PC-9 (cell line): ENCODE measurements at places on chromosomes 7 and 10. TPM values are rescaled to one million over a fixed set of nuclear protein-coding genes. Genes with fewer than 3 reads are reported as not detected.

GRCh38 chr10:88150339-88150738, 286.9 kb downstream of the PTEN start:
- no peaks in the 10 kb centered on the region for H3K27me3 ChIP-seq
- DNase-seq, result no peak
- H3K4me1 ChIP-seq, result peaks cover 16% of the 10 kb centered on the region
- no peak overlapping the region for H3K4me3 ChIP-seq
- H3K36me3 ChIP-seq, result no peaks in the 10 kb centered on the region

PROSER2 gene
- 66.6 and 87.5 TPM in 2 replicates for total RNA-seq

PDE1C gene
- 1.7 and 2.1 TPM in 2 replicates for total RNA-seq

GRCh38 chr10:31820096-31820495, 108.5 kb downstream of the ARHGAP12 start:
- H3K4me1 ChIP-seq, result no peaks in the 10 kb centered on the region
- H3K27ac ChIP-seq, result no peak overlapping the region
- H3K27me3 ChIP-seq, result no peaks in the 10 kb centered on the region

- no peaks in the 10 kb centered on the region for H3K4me1 ChIP-seq
- H3K36me3 ChIP-seq, result 0 out of 2 replicates have a peak, but pooled peaks cover 4% of the 10 kb centered on the region
- DNase-seq, result no peak
Observed at GRCh38 chr10:74585231-74586087, 240.9 kb upstream of the KAT6B start.

DNA sequence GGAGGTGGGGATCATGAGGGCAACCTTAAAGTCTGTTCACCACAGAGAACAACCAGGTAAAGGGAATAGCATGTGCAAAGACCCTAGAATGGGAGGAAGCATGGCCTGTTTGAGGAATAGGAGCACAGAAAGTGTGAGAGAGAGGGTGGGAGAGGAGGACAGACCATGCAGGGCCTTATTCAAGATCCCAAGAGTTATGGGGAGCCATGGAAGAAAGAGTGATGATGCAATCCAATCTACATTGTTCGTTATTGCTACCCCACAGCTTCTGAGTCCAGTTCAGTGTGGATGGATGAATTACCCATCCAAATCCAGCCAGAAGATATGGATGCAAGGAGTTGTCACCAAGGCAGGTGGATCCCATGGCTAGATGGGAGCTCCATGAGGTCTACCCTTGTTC, 7.8 kb upstream of the EIF4EBP2 start:
- H3K4me3 ChIP-seq, result no peak overlapping the region
- H3K36me3 ChIP-seq, result no peaks in the 10 kb centered on the region
- no peak for DNase-seq

DNA sequence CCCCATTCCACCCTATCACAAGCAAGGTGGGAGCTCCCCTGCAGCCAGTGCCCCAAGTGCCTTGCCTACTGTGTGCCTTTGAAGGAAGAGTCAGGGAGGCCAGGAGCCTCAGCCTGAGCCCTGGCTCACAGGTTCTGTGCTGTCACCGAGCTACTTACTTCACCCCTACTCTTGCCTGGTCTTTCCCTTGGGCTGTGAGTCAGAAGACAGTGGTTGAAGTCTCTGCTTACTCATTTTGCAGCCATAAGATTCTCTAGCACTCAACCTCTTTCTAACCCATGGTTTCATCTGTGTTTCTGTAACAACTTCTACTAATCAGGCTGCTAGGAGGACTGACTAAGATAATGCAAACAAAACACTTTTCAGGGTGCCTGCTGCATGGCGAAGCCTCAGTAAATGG, 114.5 kb downstream of the PLCE1 start:
- no peak overlapping the region for H3K27ac ChIP-seq
- H3K27me3 ChIP-seq, result no peaks in the 10 kb centered on the region
- no peaks in the 10 kb centered on the region for H3K36me3 ChIP-seq
- no peak for DNase-seq

GRCh38 chr7:137243741-137244140, 99.8 kb downstream of the PTN start:
- no peaks in the 10 kb centered on the region for H3K27me3 ChIP-seq
- no peak for DNase-seq
- H3K4me3 ChIP-seq, result no peak overlapping the region
- no peaks in the 10 kb centered on the region for H3K36me3 ChIP-seq
- no peaks in the 10 kb centered on the region for H3K4me1 ChIP-seq
- H3K27ac ChIP-seq, result no peak overlapping the region

DNA sequence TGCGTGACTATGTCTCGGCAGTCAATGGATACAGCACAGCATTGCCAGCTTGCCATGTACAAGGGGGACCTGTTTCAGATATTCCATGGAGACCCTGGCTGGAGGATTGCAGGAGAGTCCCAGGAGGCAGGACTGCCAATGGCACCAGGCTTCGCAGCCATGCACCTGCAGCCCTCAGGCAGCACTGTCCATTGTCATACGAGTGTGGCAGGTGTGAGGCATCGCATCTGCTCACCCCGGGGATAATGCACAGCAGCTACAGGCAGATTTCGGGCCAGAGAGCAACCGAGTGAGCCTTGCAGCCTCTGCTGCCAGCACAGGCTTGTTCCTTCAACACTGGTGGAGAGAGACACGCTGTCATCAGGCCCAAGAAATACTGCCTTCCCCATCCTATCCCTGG, 415.1 kb downstream of the PAXIP1 start:
- no peak for DNase-seq
- peaks cover 89% of the 10 kb centered on the region for H3K27me3 ChIP-seq
- H3K36me3 ChIP-seq, result no peaks in the 10 kb centered on the region
- no peak overlapping the region for H3K27ac ChIP-seq
- no peak overlapping the region for H3K4me3 ChIP-seq
- H3K4me1 ChIP-seq, result no peaks in the 10 kb centered on the region

GRCh38 chr10:122296363-122297120, 25.4 kb downstream of the BTBD16 start:
- peaks cover 41% of the 10 kb centered on the region for H3K4me1 ChIP-seq
- H3K4me3 ChIP-seq, result no peak overlapping the region
- DNase-seq, result no peak

GPR22 gene
- total RNA-seq, result not detected in 2 replicates

EIF4H gene
- total RNA-seq, result 315 and 459 TPM in 2 replicates

NEUROG3 gene
- not detected in 2 replicates for total RNA-seq

GRCh38 chr7:24630596-24630995, 57.3 kb downstream of the PALS2 start:
- H3K4me3 ChIP-seq, result no peak overlapping the region
- no peak for DNase-seq
- H3K27ac ChIP-seq, result no peak overlapping the region
- peaks cover 14% of the 10 kb centered on the region; the same call in 1 of the 2 replicates for H3K36me3 ChIP-seq
- H3K4me1 ChIP-seq, result no peaks in the 10 kb centered on the region

GRCh38 chr10:108905821-108906220, 1017.5 kb downstream of the XPNPEP1 start:
- no peak overlapping the region for H3K27ac ChIP-seq
- no peak overlapping the region for H3K4me3 ChIP-seq
- no peaks in the 10 kb centered on the region for H3K27me3 ChIP-seq

DNA sequence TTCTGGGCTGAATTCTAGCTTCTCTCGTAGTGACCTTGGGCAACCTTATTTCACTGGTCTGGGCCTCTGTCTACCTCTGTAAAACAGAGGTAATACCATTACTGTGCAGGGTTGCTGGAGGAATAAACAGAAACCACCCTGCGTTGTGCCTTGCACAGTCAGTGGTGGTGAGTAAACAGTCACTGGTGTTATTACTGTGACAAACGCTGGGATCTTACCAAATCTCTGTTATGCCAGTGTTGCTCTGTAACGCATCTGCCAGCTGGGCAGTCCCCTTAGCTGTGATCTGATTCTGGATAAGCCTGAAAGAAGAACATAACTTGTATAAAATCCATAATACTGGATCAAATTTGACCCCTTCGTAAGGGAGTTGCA, 49.4 kb downstream of the NOD1 start:
- 0 out of 2 replicates have a peak, but pooled peaks cover 4% of the 10 kb centered on the region for H3K4me1 ChIP-seq
- no peak overlapping the region for H3K4me3 ChIP-seq
- no peak for DNase-seq
- no peaks in the 10 kb centered on the region for H3K27me3 ChIP-seq
- peaks cover 11% of the 10 kb centered on the region for H3K36me3 ChIP-seq

DNA sequence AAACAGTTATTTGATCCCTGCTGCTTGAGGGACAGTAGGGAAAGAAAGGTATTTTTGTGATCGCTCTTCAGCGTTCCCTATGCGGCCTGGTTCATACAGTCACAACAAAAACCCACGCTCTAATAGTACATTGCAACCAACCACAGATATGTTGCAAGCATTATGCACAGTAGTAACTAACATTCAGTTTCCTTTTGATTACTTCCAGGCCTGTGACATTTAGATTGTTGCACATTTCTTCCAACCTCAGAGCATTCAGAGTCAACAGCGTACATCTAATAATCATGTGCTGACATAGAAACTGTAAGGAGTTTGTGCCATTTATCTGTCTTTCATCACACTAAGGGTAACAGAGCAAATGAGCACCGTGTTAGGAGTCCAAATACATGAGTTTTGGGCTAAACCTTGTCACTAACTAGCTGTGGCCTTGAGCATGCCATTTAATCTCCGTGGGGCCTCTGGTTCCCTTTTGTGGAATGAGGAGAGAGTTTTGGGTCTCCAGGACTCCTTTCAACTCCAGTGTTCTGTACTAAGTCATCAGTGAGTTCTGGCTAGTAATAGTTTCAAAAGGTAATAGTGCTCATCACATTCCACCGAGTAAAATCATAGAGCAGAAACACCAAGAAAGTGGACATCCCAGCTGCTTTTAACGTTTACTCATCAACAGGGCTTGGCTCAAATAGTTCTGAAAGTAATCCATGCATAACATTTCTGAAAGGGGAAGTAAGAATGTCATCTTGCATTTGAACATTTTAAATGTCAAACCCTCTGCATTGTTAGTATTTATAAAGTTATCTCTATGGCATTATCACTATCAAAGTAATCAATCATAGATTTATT, 99.0 kb upstream of the FZD1 start:
- peak; percentile 1 for DNase-seq
- H3K27ac ChIP-seq, result no peak overlapping the region
- no peaks in the 10 kb centered on the region for H3K4me1 ChIP-seq
- no peaks in the 10 kb centered on the region for H3K27me3 ChIP-seq
- H3K36me3 ChIP-seq, result no peaks in the 10 kb centered on the region

GRCh38 chr10:22978287-22978686, 50.4 kb downstream of the ARMC3 start:
- H3K27me3 ChIP-seq, result no peaks in the 10 kb centered on the region
- no peak for DNase-seq
- 0 out of 2 replicates have a peak, but pooled peaks cover 3% of the 10 kb centered on the region for H3K4me1 ChIP-seq
- no peak overlapping the region for H3K4me3 ChIP-seq
- H3K36me3 ChIP-seq, result no peaks in the 10 kb centered on the region

DNA sequence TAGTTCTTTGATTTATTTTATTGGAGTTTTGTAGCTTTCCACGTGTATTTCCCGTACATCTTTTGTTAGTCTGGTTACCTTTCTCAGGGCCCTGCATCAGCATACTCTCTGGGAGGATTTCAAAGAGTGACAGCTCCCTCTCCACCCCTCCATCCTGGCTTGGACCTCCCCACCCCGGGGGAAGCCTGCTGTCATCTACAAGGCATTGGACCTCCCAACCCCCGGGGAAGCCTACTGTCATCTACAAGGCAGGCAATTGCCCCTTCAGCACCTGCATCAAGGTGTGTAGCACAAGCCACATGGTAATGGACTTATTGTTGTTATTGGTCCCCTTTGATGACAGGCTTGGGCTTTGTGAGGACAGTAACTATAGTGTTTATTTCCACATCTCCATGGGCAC, 390.1 kb downstream of the TCERG1L start:
- no peaks in the 10 kb centered on the region for H3K4me1 ChIP-seq
- no peak overlapping the region for H3K4me3 ChIP-seq
- DNase-seq, result no peak
- H3K27ac ChIP-seq, result no peak overlapping the region
- no peaks in the 10 kb centered on the region for H3K36me3 ChIP-seq

GRCh38 chr10:101124933-101125332, 6.2 kb upstream of the TLX1 start:
- H3K27ac ChIP-seq, result no peak overlapping the region
- H3K4me1 ChIP-seq, result no peaks in the 10 kb centered on the region
- peaks cover 80% of the 10 kb centered on the region for H3K27me3 ChIP-seq
- no peak for DNase-seq

GRCh38 chr10:103990531-103990930, 23.6 kb downstream of the SLK start:
- no peaks in the 10 kb centered on the region for H3K27me3 ChIP-seq
- H3K4me3 ChIP-seq, result no peak overlapping the region
- DNase-seq, result no peak
- H3K27ac ChIP-seq, result no peak overlapping the region

DNA sequence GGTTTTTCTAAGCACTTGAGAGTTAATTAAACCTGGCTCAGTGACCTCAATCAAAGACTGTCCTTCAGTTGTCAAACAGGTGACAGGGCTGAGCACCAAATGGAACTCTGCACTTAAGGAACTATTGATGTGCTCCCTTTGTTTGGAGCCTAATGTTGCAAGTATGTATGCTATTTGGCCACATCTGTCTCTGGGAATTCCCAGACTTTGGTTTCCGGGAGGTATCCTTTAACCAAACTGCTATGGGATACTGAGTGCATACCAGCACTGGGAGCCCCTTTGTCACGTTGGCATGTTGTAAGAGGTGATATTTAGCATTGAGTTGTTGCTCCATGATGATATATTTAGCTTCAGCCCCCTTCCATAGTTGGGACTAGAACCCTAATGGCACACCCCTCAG, 25.2 kb downstream of the ASZ1 start:
- no peak overlapping the region for H3K27ac ChIP-seq
- no peak overlapping the region for H3K4me3 ChIP-seq
- no peak for DNase-seq
- H3K36me3 ChIP-seq, result no peaks in the 10 kb centered on the region
- no peaks in the 10 kb centered on the region for H3K4me1 ChIP-seq

DNA sequence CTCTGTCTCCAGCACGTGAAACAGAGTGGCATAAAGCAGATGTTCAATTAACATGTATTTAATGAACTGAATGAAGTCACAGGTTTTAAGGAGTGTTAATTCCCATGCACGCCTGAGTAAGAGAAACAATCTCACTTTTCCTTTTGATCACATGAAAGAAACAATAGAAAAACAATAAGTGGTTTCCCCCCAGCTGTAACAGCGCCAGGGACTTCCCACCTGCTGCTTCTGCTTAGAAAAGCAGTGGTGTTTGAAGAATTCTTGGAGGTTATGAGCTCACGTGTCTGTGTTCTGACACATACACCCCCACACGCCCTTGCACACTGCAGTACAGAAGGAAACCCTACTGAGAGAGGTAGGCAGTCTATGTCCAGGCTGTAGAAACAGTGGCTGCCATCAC, 51.3 kb upstream of the FRMD4A start:
- no peak overlapping the region for H3K27ac ChIP-seq
- no peaks in the 10 kb centered on the region for H3K36me3 ChIP-seq
- no peak overlapping the region for H3K4me3 ChIP-seq
- H3K4me1 ChIP-seq, result no peaks in the 10 kb centered on the region
- peaks cover 35% of the 10 kb centered on the region for H3K27me3 ChIP-seq

BMPER gene
- total RNA-seq, result 0.33 and 0.50 TPM in 2 replicates

- DNase-seq, result peak; percentile 83
- peaks cover 46% of the 10 kb centered on the region for H3K4me1 ChIP-seq
- H3K4me3 ChIP-seq, result peak overlapping the region; percentile 13; the same call in 1 of the 2 replicates
- H3K36me3 ChIP-seq, result no peaks in the 10 kb centered on the region
Observed at GRCh38 chr10:119316729-119317097, 109.3 kb downstream of the GRK5 start.
